B cell (primary cell): ENCODE measurements at places on chromosomes 12 and 14. TPM values are rescaled to one million over a fixed set of nuclear protein-coding genes. Genes with fewer than 3 reads are reported as not detected.

DNA sequence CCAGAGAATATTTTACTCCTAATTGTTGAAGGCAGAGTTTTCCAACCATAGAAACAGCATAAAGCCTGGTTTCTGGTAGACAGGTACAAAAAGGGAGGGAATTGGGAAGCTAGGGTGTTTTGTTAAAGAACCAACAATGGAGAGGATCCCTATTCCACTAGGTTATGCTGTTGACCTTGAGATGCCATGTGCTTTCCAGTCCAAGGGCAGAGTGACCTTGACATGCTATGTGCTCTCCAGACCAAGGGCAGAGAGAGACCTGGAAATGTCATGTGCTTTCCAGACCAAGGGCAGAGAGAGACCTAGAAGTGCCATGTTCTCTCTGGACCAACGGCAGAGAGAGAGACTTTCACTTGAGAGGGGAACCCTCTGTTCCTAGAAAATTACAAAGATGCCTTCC lies 1043.8 kb upstream of the FBXO33 start:
- no peaks in the 10 kb centered on the region for H3K36me3 ChIP-seq
- no peaks in the 10 kb centered on the region for H3K27me3 ChIP-seq
- no peak overlapping the region for H3K27ac ChIP-seq

- no peak overlapping the region for H3K27ac ChIP-seq
- no peak for DNase-seq
- no peak overlapping the region for H3K4me3 ChIP-seq
- no peaks in the 10 kb centered on the region for H3K36me3 ChIP-seq
Measured at GRCh38 chr14:56049536-56049935, 68.7 kb upstream of the PELI2 start.

The B4GALNT3 gene
- total RNA-seq: not detected in 2 replicates

The CLEC14A gene
- total RNA-seq: not detected in 2 replicates

The EFS gene
- total RNA-seq: not detected in 2 replicates

DNA sequence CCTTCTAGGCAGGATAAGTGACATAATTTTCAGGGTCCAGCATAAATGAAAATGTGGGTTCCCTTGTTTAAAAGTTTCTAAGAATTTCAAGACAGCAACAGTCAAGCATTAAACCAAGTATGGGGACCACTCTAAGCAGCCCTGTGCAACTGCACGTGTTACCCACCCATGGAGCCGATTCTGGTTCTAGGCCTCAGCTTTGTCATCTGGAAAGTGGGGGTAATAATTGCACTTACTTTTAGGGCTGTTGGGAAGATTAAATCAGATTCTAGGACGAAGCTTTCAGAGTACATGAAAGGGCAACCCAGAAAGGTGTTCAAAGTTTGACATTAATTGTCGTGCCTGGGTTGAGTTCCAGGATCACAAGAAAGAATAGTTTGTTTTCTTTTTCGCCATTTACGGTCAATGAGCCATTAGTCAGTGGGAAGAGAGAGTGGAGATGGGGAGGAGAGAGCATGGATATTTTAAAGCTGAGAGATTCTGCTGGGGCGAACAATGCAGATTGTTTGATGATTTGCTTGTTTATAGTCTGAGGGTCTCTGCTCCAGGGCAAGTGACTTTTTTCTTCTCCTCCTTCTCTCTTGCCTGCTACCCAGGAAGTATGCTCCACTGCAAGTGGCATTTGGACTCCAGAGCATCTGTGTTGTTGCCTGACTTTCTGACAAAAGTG lies 10.7 kb upstream of the PPFIBP1 start:
- DNase-seq: no peak
- peaks cover 3% of the 10 kb centered on the region for H3K27me3 ChIP-seq
- H3K36me3 ChIP-seq: no peaks in the 10 kb centered on the region

DNA sequence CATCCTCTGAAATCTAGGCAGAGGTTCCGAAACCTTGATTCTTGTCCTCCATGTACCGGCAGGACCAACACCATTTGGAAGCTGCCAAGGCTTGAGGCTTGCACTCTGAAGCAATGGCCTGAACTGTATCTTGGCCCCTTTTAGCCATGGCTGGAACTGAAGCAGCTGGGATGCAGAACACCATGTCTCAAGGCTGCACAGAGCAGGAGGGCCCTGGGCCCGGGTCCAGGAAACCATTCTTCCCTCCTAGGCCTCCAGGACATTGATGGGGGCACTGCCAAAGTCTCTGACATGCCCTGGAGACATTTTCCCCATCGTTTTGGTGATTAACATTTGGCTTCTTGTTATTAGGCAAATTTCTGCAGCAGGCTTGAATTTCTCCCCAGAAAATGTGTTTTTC lies 198.7 kb downstream of the EFCAB11 start:
- no peak overlapping the region for H3K27ac ChIP-seq
- no peak overlapping the region for H3K4me3 ChIP-seq
- H3K27me3 ChIP-seq: no peaks in the 10 kb centered on the region
- H3K4me1 ChIP-seq: no peaks in the 10 kb centered on the region

The SPIC gene
- total RNA-seq: not detected in 2 replicates

The CDKN3 gene
- total RNA-seq: 0.42 and 0.87 TPM in 2 replicates

The SLC2A3 gene
- total RNA-seq: 209 and 215 TPM in 2 replicates

DNA sequence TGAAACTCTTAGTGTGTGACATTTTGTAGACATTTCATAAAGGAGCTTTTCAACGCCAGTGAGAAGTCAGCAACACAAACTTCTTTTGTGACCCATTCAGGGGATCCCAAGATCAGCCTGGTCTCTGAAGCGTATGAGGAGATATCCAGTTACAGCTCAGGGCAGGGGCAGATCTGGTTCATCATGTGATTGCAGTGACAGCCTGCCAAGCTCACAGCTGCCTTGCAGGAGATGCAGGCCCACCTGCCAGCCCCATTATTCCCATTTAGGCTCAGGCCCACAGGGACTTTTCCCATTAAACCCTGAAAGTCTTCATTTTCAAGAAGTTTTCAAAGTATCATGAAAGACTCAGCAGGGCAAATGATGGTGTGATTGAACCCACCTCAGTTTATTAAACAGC lies 38.3 kb downstream of the SRGAP1 start:
- H3K36me3 ChIP-seq: no peaks in the 10 kb centered on the region

DNA sequence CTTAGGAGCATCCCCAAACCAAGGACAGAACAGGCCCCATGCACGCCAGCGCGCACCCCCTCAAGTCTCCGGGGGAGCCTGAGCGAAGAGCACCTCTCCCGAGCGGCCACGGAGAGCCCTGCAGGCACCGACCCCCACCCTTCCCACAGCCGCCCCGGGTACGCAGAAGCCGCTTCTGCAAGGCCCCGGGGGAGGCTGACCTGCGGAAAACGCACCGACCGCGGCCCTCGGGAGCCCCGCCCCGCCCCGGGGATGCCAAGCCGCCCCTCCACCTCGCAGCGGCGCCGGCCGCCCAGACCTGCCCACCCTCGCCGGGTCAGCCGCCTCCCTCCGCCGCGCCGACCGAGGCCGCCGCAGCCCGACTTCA lies 385 bp downstream of the CAPRIN2 start:
- H3K36me3 ChIP-seq: no peaks in the 10 kb centered on the region
- H3K4me1 ChIP-seq: peaks cover 15% of the 10 kb centered on the region
- no peak for DNase-seq
- H3K27ac ChIP-seq: peak overlapping the region; percentile 79
- H3K27me3 ChIP-seq: no peaks in the 10 kb centered on the region

DNA sequence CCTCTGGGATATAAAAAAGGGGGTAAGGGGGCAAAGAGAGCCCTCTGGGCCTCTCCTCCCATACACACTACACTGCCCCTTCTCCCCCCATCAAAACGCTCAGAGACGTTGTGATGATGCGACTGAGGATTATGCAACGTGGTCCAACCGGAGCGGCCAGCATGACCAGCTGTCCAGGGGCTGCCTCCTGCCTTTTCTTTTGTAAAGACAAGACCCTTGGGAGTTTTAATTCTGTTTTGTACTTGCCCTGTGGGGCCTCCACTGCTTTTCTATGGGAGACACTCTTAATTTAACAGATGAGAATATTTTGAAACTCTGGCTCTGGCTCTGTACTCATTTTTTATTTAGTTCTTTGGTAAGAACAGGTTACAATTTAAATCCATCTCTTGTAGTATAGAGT lies 7.2 kb downstream of the MBD6 start:
- no peak overlapping the region for H3K27ac ChIP-seq
- H3K27me3 ChIP-seq: no peaks in the 10 kb centered on the region
- H3K4me1 ChIP-seq: no peaks in the 10 kb centered on the region

DNA sequence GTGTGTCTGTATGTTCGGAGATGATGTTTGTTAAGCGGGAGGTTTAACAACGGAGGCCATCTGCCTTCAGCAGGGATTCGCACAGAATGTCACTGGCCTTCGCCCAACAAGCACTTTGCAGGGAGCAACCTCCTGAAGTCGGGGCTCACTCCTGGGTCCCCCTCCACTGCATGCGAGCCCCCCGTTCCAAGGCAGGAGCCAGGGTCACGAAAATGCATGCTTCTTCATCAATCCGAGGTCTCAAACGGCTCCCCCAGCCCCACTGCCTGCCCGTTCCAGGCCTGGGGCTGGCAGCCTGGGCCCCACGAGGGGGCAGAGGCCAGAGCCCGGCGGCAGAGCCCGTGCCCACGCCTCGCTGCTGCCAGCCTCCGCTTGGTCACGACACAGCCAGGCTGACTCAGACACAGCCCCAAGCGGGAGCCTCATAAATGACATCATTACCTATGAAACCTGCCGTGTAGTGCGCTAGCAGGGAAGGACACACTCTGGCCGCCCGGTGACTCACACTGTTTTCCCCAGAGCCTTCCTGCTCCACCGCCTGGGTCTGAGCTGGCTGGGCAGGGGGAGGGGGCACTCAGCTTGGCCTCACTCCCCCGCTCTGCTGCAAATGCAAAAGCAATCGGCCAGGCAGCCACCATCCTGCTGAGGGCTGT lies 169.5 kb upstream of the RTL1 start:
- DNase-seq: no peak
- no peak overlapping the region for H3K4me3 ChIP-seq
- H3K4me1 ChIP-seq: peaks cover 20% of the 10 kb centered on the region
- no peak overlapping the region for H3K27ac ChIP-seq
- H3K27me3 ChIP-seq: peaks cover 23% of the 10 kb centered on the region

The KRT85 gene
- not detected in 2 replicates for total RNA-seq

The RASSF8 gene
- total RNA-seq: 0.49 and 0.70 TPM in 2 replicates

DNA sequence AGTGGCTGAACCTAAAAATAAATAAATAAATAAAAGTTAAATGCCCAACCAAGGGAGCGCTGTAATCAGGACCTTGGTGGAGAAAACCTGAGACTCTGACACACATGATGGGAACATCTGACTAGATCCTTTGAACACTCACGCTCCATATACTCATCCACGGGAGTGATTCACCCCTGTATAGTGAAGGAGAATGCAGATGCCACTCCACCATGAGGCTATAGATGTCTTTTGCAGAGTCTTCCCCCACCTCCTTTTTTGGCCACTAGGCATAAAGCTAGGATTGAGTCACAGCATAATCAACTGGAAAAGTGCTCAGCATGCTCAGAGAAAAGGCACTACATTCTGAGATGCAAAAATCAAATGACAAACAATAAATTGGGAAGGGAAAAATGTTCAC lies 19.0 kb downstream of the ADAM20 start:
- no peaks in the 10 kb centered on the region for H3K4me1 ChIP-seq
- DNase-seq: no peak
- no peak overlapping the region for H3K4me3 ChIP-seq
- no peak overlapping the region for H3K27ac ChIP-seq
- H3K27me3 ChIP-seq: no peaks in the 10 kb centered on the region
- no peaks in the 10 kb centered on the region for H3K36me3 ChIP-seq

GRCh38 chr12:470133-470532 lies 10.4 kb downstream of the B4GALNT3 start:
- H3K4me3 ChIP-seq: no peak overlapping the region
- H3K36me3 ChIP-seq: no peaks in the 10 kb centered on the region
- H3K27me3 ChIP-seq: no peaks in the 10 kb centered on the region
- H3K27ac ChIP-seq: no peak overlapping the region
- no peak for DNase-seq

The SAMD15 gene
- 0.96 and 1.00 TPM in 2 replicates for total RNA-seq

- no peak for DNase-seq
- no peaks in the 10 kb centered on the region for H3K27me3 ChIP-seq
- no peaks in the 10 kb centered on the region for H3K36me3 ChIP-seq
- no peak within 1 kb of the TSS for H3K27ac ChIP-seq
- H3K4me3 ChIP-seq: no peak within 1 kb of the TSS
- no peaks in the 10 kb centered on the region for H3K4me1 ChIP-seq
Measured at GRCh38 chr14:46651526-46652144, at the start of gene RPL10L. TSS of gene RPL10L (minus strand) at chr14:46651781. CDS start at chr14:46651736, 45 bp downstream.

- no peaks in the 10 kb centered on the region for H3K27me3 ChIP-seq
- H3K36me3 ChIP-seq: no peaks in the 10 kb centered on the region
- no peaks in the 10 kb centered on the region for H3K4me1 ChIP-seq
- no peak overlapping the region for H3K4me3 ChIP-seq
Measured at GRCh38 chr12:10221846-10222245, 9.2 kb downstream of the GABARAPL1 start.

The MEG3 gene
- total RNA-seq: not detected in 2 replicates

DNA sequence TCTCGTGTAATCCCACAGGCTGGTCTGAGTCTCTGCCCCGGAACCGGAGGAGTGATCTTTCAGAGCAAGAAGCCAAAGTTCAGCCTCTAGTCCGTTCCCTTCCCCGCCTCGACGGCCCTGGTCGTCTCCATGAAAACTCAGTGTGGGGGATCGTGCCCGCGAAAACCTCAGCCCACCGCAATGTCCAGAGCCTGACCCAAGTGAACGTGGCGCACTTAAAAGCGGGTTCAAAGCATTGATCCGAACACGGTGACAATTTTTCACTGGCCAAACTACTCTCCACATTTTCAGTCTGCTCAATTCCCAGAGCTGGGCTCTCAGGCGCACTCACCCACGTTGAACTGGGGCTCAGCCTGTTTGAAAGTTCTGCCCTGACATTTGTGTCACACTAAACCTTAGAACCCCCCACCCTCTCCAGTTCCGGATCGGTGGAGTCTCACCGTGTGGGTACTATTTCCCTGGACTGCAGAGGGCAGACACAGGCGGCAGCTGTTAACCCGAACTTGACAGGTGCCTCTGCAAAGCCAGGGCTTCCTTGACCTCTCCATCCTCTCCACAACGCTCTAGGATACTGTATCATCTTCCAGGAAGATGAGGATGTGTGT lies 886 bp upstream of the PRICKLE1 start:
- peak; percentile 62 for DNase-seq
- H3K4me1 ChIP-seq: peaks cover 22% of the 10 kb centered on the region
- H3K36me3 ChIP-seq: no peaks in the 10 kb centered on the region
- no peaks in the 10 kb centered on the region for H3K27me3 ChIP-seq
- H3K27ac ChIP-seq: no peak overlapping the region

DNA sequence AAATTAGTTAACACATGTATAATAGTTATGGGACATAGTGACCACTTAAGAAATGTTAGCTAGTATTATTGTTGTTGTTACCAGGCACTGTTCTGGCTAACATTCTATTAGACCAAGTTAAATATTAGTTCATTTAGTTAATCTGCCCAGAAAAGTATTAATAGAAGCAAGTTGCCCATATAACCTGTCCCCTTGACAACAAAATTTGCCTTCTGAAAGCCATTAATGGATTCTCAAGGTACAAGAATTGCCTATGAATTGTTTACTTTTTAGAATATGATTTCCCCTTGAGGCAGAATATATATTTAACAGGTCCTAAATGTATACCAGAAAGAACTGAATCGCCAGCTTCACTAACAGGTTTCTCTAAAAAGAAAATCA lies 167.3 kb upstream of the TMCC3 start:
- peaks cover 62% of the 10 kb centered on the region for H3K4me1 ChIP-seq
- DNase-seq: no peak
- no peaks in the 10 kb centered on the region for H3K36me3 ChIP-seq
- H3K27ac ChIP-seq: peak overlapping the region; percentile 90
